Hepatic stellate cell (primary cell): ENCODE measurements at places on chromosomes 6 and 20.

GRCh38 chr20:61722146-61722678 lies 343.5 kb downstream of the TAF4 start:
- no peak for DNase-seq

- no peak for DNase-seq
Measured at GRCh38 chr20:40584130-40584809, 104.8 kb downstream of the MAFB start.

GRCh38 chr6:19789100-19789803 lies 47.9 kb upstream of the ID4 start:
- no peak for DNase-seq

DNA sequence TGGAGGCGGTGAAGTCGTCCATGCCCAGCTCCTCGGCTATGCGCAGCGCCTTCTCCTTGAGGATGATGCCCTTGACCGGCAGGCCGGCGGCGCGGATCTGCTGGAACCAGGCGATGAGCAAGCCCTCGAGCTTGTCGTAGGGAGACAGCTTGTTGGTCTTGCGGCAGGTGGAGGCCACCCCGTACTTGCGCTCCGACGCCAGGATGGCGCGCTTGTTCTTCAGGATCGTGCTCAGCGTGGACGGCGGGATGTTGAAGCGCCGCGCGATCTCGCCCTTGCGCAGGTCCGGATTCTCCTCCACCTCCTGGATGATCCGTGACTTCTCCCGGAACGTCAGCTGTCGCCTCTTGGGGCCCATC lies 435 bp downstream of the CENPB start:
- DNase-seq, result peak; percentile 64

GRCh38 chr20:8154638-8155037 lies 22.6 kb downstream of the PLCB1 start:
- DNase-seq, result no peak
